Stimulated activated CD8-positive, alpha-beta memory T cell treated with anti-CD3 and anti-CD28 coated beads, Interleukin-4, amount 100 ng/mL, for 24 hours (primary cell): ENCODE measurements at places on chromosomes 16 and 17.

DNA sequence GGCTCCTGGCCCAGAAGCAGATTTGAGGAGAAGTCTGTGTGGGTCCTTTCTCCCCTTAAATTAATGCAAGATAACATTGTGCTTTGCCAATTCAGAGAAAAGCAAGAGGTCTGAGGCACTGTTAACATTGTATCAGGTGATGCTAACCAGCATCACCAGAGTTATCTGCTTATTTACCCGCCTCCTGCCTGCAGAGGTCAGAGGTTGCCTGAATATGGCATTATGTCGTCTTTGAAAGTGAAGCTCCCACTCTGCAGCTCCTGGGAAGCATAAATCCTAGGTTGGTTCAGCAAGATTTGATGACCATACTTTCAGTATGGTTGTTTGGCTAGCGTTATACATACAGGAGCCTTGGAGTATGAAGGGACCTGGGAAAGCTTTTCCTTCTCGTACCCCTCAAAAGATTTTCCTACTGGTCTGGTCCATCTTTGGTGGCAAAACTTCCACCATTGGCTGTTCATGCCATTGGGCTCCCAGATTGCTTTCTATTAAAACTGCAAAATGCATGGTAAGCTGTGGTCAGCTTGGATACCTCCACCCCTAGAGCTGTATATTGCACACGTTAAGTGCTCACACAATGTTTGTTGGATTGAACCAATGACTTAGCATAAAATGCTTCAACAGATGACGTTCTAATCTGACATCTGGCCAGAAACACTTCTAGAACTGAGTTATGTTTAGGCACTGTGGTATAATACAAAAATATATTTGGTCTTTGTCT, 24.1 kb downstream of the CHD9 start:
- DNase-seq = no peak

DNA sequence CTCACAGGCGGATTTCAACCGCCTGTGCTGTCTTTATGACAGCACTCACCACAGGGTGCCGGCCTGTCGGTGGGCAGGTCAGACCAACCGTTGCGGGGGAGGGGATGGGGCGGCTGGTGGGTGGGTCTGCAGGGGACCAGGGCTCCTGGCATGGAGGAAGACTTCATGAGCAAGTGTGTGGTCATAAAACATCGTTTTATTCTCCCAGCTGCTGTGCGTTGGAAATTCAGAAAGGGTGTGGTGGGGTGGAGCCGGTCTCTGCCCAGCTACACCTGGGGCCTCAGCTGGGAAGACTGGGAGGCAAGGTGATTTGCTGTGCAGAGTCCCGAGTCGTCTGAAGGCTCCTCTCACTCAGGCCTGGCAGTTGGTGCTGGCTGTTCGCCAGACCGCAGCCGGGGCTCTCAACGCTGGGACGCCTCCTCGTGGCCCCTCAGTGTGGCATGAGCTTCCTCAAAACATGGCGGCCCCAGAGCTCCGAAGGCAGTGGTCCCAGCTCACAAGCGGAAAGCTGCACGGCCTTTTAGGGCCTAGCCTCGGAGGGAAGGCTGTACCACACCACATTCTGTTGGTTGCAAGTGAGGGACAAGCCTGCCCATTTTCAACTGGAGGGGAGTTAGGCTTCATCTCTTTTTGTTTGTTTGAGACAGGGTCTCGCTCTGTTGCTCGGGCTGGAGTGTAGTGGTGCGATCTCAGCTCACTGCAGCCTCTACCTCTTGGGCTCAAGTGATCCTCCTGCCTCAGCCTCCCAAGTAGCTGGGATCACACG, 45.8 kb upstream of the GSE1 start:
- no peak for DNase-seq

DNA sequence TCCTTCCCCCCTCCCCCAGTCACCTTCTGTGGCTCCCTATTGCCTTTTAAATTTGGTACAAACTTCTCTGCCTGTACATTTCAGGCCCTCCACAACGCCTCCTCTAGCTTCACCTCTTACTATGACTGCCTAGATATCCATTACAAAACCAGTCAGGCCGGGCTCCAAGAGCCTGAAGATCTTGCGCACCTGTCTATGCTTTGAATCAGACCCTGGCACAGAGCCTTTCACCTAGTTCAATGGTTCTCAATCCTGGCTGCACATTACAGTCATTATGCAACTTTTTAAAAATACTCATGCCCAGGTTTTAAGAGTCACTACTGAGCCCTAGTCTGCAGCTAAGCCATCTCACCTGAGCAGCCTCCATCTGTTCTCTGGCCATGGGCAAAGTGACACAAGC, 1.6 kb upstream of the GAS7 start:
- DNase-seq = no peak

GRCh38 chr17:42845918-42846593, 1.7 kb downstream of the AOC2 start:
- no peak for DNase-seq

DNA sequence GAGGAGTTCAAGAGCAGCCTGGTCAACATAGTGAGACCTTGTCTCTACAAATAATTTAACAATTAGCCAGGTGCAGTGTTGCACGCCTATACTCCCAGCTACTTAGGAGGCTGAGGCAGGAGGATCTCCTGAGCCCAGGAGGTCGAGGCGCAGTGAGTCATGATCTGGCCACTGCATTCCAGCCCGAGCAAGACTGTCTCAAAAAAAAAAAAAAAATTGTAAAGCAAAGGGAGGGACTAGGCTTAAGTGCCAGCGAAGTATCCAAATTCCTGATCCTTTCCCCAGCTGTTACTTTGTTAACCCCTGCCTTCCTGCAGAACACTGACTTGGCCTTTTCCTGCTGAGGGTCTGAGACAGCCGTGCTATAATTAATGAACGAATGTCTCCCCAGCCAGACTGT, 2.7 kb downstream of the GDPD3 start:
- no peak for DNase-seq

GRCh38 chr17:42485680-42486079, 27.0 kb downstream of the ATP6V0A1 start:
- no peak for DNase-seq

GRCh38 chr17:83115832-83116231, 36.4 kb downstream of the METRNL start:
- DNase-seq = no peak

DNA sequence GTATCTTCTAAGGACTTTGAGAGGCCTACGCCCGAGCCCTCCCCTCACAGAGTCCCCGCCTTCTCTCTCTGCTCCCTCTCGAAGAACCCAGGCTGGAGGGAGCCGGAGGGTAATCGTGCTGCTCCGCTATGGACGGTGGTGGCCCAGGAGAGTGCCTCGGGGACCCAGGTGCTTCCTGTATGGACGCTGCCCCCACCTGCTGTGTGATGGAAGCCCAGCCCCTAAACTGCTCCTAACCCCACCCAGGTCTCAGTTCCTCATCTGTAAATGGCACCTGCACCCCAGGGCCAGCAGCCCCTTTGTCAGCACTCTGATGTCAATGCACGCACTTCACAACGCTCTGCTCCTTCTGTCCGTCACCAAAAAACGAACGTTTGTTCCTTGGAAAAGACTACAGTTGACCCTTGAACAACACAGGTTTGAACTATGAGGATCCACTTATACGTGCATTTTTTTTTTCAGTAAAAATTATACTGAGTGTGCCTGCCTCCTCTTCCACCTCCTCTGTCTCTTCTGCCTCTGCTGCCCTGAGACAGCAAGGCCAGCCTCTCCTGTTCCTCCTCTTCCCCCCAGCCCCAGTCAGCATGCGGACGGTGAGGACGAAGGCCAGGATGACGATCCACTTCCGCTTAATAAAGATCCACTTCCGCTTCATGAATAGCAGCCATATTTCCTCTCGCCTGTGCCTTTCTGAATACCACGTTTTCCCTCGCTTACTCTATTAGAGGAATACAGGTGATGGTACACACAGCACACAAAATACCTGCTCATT, 118.3 kb downstream of the BANP start:
- DNase-seq = no peak

- DNase-seq = no peak
Observed at GRCh38 chr17:43813386-43813785, 19.6 kb downstream of the MPP3 start.

DNA sequence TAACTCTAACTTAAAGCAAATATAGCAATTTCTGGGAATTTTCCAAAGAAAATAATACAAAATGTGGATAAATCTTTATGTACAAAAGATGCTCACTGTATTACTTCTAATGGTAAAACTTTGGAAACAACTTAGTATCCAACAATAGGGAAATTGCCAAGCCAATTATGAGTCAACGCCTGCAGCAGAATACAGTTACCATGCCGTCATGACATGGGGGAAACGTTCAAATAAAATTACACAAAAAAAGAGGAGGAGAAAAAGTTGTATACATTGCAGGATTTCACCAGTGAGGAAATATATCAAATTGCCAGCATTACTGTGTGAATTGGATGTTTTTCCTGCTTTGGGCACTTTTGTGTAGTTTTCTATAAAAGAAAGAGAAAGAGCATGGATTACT, 469.6 kb downstream of the SOX9 start:
- no peak for DNase-seq

- no peak for DNase-seq
Observed at GRCh38 chr16:86534779-86535615, 20.0 kb downstream of the MTHFSD start.

GRCh38 chr17:6388416-6388815, 46.5 kb downstream of the AIPL1 start:
- no peak for DNase-seq

DNA sequence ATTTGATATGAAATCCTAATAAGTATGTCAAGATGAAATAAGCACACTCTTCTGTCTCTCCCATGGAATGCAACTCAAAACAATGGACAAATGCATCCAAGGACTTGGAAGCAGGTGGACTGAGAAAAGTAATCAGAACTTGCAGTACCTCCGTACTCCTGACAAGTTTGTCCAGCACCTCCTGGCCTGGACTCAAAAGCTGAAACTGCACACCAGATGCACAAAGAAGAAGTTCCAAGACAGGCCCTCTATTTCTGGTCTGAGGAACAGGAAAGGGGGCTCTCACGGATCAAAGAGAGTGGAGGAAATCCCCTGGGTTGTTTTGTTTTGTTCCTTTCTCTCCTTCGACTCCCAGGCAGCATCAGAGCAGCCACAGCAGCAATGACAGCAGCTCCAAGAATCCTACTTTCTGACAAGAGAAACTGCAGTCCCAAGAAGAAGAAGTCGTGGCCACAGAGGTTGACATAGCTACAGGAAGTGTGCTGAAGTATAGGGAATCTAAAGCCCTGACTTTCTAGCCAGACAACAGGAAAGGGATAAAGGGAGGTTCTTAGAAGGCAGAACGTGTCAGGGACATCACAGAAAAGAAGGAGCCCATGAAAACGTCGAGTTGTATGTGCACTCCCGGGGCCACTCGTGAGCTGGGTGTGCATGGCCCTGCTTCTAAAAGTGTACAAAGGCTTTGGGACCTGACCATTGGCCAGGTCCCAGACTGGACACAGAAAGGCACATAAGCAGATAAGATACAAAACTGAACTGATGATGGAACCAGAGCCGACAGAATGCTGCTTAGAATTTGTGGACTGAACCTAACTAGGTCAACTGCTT, 29.3 kb downstream of the AKAP10 start:
- no peak for DNase-seq

DNA sequence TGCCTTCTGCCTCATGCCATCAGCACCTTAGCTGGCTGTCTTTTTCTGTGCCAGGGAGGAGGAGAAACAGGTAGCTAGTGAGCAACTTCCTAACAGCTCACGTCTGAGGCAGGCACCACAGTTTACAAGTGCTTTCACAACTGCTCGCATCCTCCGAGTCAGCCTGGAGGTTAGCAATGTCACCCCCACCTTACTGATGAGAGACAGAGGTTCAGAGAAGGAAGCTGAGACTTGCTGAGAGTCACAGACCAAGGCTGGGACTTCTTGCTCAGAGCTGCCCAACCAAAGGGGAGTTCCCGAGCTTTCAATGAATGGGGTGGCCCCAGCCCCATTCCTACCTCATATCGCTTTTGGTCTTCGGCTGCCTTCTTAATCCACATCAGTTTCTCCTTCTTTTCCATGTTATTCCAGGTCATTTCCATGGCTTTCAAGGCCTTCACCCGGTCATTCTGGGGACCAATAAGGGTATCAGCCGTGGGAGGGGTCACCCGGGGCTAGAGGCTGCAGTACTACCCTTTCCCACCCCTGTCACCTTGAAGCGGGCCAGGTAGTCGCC, 9.6 kb downstream of the UBTF start:
- DNase-seq = no peak

DNA sequence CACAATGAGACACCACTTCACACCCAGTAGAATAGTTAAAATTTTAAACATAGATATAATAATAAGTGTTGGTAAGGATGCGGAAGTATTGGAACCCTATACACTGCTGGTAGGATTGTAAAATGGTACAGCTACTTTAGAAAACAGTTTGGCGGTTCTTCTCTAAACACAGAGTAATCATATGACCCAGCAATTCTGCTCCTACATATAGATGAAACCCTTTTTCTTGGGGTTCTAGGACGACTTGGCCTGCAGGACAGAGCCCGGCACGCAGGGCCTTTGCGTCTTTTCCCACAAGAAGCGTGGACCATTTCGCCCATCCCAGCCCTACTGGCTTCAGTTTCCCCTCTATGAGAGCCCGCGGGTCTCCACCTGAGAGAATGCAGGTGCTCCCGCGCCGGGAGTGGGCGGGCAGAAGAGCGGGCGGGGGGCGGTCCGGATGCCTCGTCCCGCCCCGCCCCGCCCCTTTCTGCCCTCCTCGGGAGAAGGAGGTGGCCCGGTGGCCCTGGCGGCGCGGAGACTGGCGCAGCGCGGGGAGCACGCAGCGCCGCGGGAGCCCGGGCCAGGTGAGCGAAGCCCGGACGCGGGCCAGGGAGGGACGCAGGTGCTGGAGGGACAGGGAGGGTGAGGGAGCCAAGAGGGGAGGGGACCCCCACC, at the start of gene SDR42E2:
TSS of gene SDR42E2 (plus strand) at position 508 of the 657 bp plus-strand sequence. CDS start 3,077 bp downstream, outside the sequence.
- DNase-seq = peak; percentile 24

GRCh38 chr17:48155889-48156611, 48.5 kb downstream of the SNX11 start:
- DNase-seq = no peak

DNA sequence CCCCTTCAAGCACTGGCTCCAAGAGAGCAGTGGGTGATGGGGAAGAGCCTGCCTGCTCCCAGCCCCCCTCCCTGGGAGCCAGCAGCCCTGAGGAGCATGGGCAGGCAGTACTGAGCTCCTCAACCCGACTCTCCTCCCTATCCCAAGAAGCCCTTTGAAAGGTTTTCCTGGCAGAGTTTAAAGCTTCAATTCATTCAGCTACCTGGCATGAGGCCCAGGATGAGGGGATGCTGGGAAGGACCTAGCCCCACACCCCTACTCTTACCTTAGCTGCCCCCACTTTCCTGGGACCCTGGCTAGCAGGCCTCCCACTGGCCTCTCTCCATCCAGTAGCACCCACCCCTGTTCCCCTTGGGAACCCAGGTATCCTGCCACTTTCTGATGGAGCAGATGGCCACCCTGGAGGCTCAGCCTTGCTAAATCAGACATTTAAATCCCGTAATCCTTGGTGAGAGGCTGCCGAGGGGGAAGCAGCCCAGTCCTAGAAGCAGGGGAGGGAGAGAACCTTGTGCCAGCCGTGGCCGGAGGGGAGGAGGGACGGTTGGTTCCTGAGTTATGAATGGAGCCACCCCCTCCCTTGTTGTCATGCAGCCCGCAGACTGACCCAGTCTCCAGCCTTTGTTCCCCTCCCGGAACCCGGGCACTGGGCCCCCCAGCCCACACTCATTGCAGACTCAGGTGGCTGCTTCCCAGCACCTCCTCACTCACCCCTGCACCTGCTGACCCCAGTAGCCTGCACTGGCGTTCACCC, 17.1 kb downstream of the ATP1B2 start:
- no peak for DNase-seq
